ENCODE measurements at places on chromosomes 2 and 18. TPM values are rescaled to one million over a fixed set of nuclear protein-coding genes. Genes with fewer than 3 reads are reported as not detected.

The COPS9 gene
- 154 TPM for total RNA-seq

The TNS1 gene
- 5.1 TPM for total RNA-seq

The ACTG2 gene
- total RNA-seq = 13.7 TPM

The MIB1 gene
- total RNA-seq = 60.3 TPM

The ZNF892 gene
- 10.8 TPM for total RNA-seq

The CCDC68 gene
- total RNA-seq = 0.92 TPM

The HRH4 gene
- total RNA-seq = not detected

DNA sequence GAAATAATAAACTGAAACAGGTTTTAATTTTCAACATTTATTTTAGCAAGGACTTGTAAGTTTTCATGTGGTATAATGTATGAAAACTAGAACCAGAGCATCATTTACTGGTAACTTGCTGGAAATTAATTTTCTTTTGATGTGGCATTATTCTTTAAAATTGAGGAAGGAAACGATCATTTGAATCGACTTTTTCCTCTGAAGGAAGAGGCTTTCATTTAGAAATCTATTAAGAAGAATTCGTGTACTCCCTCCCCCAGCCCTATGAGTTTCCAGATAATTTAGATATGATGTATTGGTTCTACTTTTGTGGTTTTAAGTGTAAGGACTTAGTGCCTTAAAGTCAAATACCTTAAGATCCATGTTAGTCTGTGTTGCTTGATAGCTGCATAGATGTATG lies 2.5 kb downstream of the BABAM2 start:
- DNase-seq = no peak
- H3K36me3 ChIP-seq = no peaks in the 10 kb centered on the region
- H3K27ac ChIP-seq = no peak overlapping the region
- H3K4me1 ChIP-seq = no peaks in the 10 kb centered on the region

DNA sequence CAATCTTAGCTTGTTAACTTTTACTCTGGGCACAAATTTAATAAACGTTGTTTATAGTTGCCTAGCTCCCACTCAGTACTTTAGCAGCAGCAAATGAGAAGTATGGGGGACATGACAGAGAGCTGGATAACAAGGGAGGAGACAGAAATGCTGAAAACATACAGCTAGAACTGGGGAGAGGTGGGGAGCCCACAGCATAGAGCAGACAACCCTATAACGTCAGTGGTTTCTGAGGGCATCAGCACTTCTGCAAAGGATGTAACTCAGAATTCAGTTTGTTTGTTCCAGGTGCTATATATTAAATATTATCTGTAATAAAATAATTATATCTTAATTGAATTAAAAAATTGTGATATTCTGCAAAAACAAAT lies 1098.7 kb upstream of the FANCL start:
- H3K4me3 ChIP-seq = no peak overlapping the region
- 0 out of 2 replicates have a peak, but pooled peaks cover 2% of the 10 kb centered on the region for H3K4me1 ChIP-seq
- no peaks in the 10 kb centered on the region for H3K27me3 ChIP-seq

- no peak overlapping the region for H3K4me3 ChIP-seq
- H3K27me3 ChIP-seq = no peaks in the 10 kb centered on the region
- H3K4me1 ChIP-seq = no peaks in the 10 kb centered on the region
These were observed 134.1 kb upstream of the CREB1 start for GRCh38 chr2:207395535-207396251.

GRCh38 chr2:136332436-136333095 lies 214.6 kb upstream of the CXCR4 start:
- no peaks in the 10 kb centered on the region for H3K27me3 ChIP-seq
- H3K4me3 ChIP-seq = no peak overlapping the region
- peaks cover 5% of the 10 kb centered on the region for H3K4me1 ChIP-seq
- H3K27ac ChIP-seq = no peak overlapping the region
- no peaks in the 10 kb centered on the region for H3K36me3 ChIP-seq

GRCh38 chr2:208713066-208713745 lies 306.6 kb downstream of the PTH2R start:
- H3K4me3 ChIP-seq = no peak overlapping the region
- H3K27ac ChIP-seq = no peak overlapping the region

GRCh38 chr2:209721497-209721896 lies 50.1 kb upstream of the UNC80 start:
- H3K36me3 ChIP-seq = no peaks in the 10 kb centered on the region
- DNase-seq = no peak
- H3K27ac ChIP-seq = no peak overlapping the region
- no peak overlapping the region for H3K4me3 ChIP-seq

DNA sequence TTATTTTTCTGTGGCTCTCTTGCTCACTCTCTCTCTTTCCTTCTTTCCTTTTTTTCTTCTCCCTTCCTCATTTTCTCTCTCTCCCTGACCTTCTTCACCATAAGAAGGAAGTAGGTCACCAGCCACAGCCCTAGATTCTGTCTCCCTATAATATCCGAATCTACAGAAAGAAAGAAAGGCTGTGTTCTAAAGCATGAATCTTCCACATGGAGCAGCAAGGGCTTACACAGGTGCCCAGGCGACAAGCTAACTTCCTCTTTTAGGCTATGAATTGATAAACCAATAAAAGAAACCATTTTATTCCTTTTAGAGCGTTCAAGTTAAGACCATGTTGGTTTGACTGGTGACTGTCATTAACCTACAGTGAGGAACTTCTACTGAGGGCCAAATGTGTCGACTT lies 49.3 kb downstream of the CACNB4 start:
- H3K27me3 ChIP-seq = no peaks in the 10 kb centered on the region
- DNase-seq = no peak
- no peak overlapping the region for H3K4me3 ChIP-seq

DNA sequence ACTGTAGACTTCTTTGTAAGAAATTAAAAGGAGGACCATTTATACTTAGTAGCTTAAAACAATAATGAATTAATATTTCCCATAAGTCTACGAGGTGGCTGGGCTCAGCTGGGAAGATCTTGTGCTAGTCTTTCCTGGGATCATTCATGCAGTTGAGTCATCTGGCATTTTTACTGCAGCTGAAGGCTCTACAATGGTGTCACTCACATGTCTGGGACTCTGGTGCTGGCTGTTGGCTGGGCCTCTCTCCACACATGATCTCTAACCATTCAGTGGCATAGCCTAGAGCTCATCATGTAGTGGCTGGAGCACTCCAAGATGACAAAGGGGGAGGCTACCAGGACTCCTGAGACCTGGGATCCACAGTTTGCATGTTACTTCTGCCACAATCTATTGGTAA lies 35.5 kb downstream of the CLASP1 start:
- no peak for DNase-seq
- H3K4me3 ChIP-seq = no peak overlapping the region
- no peak overlapping the region for H3K27ac ChIP-seq
- H3K36me3 ChIP-seq = no peaks in the 10 kb centered on the region
- no peaks in the 10 kb centered on the region for H3K4me1 ChIP-seq
- no peaks in the 10 kb centered on the region for H3K27me3 ChIP-seq

GRCh38 chr2:79604748-79605147 lies 91.9 kb downstream of the CTNNA2 start:
- H3K27ac ChIP-seq = no peak overlapping the region
- no peaks in the 10 kb centered on the region for H3K4me1 ChIP-seq
- H3K27me3 ChIP-seq = no peaks in the 10 kb centered on the region
- DNase-seq = no peak
- no peaks in the 10 kb centered on the region for H3K36me3 ChIP-seq

All from H1 (cell line).